Fibroblast of skin of right quadriceps (primary cell): ENCODE measurements at places on chromosomes 6 and 20.

DNA sequence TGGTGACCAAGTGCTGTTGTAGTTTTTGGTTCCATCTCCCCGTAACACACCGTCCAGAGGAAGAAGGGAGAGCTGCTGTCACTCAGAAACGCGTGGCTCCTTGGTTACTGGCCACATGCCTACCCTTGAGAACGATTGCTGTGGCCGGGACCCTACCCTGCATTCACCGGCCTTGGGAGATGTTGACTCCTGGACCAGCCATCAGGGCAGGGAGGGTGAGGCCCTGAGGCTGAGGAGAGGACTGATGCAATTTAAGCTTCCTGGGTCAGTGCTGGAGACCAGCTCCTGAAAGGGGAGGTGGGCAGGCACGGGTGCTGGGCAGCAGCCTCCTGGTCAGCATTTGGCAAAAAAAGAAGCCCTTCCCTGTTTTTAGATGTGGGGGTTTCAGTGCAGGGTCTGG lies 31.5 kb downstream of the ERMARD start:
- no peak for DNase-seq

DNA sequence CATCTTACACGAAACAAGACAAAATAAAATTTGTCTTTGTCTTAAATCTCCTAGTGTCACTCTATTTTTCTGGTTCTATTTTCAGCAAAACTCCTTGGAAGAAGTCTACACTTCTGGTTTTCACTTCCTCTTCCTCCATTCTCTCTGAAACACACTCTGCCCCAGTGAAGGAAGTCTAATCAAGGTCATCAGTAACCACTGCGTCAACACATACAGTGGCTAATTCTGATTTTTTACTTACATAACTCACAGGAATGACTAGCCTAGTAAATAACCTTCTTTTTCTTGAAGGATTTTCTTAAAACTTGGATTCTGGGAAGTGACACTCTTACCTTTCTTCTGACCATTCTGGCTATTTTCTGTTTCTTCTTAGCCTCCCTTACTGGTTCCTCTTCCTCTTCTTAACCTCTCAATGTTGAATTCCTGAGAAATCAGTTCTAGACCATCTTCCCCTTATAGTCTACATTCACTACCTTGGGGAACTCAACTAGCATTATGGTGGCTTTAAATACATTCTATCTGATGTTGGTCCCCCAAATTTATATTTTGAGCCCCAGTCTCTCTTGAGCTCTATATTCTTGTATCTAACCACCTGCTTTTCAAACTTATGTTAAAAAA lies 37.5 kb downstream of the AIG1 start:
- DNase-seq = no peak

DNA sequence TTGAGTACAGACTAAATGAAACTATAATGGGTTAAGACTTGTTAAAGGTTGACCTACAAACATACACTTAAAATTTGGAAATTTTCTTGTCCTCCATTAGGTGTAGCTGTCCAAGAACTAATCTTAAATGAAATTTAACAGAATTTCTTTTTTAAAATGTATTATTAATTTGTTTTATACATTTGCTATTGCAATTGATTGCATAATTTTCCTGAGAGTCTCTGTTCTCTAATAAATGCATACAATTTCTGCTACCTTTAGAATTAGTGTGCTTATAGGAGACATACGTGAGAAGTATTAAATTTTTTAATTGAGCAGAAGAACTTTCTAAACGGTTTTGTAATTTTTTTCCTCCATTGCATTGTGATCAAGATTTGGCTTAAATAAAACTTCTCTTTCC lies 1.5 kb downstream of the FAM135A start:
- no peak for DNase-seq

- DNase-seq = no peak
These were observed 139.5 kb upstream of the SLC24A3 start for GRCh38 chr20:19072988-19073387.

DNA sequence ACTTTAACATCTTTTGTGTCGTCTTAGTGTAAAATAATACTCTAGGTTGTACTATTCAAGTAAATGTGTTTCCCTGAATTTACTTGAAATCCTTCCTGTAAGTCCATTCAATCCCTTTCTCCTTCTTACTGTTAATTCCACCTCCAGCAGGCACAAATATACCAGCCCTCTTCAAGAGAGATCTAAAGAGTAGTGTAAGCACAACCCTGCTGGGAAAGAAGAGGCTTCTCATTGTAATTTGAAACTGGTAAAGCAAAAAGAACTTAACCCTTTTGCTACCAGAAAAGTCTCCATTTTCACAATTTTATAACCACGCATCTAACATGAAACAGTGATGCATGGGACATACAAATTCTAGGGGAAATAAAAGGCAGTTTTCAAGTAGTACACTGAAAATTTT lies at the start of gene BMP5:
Gene BMP5, minus strand, starts transcription at position 191 of the 400 bp plus-strand sequence. CDS start 725 bp downstream, outside the sequence.
- DNase-seq = no peak

- no peak for DNase-seq
These were observed 24.7 kb downstream of the PACSIN1 start for GRCh38 chr6:34490390-34491090.

DNA sequence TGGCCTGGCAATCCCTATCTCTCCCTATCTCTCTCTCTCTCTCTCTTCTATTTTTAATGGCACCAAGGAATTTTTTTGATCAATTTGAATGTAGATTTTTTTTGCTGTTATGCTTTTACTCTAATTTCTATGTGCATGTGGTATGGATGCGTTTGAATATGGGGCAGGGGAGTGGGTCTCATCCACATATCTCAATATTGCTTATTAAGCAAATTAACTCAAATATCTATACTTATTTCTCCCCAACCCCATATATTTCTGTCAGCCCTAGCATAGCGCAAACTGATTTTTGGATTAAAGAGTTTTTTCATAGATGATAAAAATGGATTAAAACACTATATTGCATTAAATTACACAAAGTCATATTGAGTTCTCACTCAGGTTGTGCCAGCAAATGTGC lies 210.2 kb downstream of the KHDRBS2 start:
- DNase-seq = no peak
